ELF-1 (cell line): ENCODE measurements at places on chromosomes 4 and X.
A peak's percentile ranks its signal among the peaks of the same experiment; 100 is the strongest.

DNA sequence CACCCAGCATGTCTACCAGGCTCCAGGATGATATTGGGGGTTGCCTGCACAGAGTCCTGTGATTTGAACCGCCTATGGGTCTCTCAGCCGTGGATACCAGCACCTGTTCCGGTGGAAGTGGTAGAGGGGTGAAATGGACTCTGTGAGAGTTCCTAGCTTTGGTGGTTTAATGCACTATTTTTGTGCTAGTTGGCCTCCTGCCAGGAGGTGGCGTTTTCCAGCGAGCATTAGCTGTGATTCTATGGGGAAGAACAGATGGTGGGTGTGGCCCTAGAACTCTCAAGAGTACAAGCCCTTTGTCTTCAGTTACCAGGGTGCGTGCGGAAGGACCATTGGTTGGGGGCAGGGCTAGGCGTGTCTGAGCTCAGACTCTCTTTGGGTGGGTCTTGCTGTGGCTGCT, 316.9 kb upstream of the AMOT start:
- DNase-seq = peak; percentile 9

DNA sequence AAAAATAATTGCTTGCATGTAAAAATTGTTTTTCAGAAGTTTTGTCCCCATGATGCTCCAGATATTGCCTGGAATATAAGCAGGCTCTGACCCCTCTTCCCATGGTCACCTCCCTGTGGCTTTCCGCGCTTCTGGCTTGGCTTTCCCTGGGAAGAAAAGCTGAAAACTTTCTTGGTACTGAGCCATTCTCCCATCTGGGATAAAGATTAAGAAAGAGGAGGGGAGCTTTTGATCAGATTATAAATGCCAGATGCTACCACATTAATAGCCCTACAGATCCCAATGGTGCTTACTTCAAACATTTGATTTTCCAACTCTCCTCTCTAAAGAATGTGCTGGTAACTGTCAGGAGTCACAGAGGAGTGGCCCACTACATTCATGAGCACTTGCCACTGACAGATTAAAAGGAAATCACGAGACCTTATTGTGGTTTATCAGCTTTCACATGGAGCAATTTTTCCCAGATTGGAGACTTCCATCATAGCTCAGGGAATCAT, 54.4 kb upstream of the GAB1 start:
- no peak for DNase-seq

DNA sequence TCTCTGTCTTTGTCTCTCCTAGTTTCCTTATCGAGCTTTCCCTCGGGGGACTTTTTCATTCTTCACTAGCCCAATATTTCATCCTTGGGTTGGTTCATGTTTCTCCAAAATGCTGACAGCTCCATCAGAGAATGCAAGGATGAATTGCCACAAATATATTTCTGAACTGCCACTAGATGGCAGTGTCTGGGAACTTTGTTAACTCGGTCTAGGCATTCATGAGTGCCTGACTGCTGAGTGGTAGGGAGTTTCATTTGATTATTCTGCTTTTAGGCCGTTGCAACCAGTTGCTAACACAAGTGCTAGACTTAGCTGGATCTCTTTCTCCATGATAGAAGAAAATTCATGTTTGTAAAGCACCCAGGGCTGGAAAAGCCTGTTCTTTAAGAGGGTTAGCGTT, 73.5 kb upstream of the RAP2C start:
- peak; percentile 51 for DNase-seq

DNA sequence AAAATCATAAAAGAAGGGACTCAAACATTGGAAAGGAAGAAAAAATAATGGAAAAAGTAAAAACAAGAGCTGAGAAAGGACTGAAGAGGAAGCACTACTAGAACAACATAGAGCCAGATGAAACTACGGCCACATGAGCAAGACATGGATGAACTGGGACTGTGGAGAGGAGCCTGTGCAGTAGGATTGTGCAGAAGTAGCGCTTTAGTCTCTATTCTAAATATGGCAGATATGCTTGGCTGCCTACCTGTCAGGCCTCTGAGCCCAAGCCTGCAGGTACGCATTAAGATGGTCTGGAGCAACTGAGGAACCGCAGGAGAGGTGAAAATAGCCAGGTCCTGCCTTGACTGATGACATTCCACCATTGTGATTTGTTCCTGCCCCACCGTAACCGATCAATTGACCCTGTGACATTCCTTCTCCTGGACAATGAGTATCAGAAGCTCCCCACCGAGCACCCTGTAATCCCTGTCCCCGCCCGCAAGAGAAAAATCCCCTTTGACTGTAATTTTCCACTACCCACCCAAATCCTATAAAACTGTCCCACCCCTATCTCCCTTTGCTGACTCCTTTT, 154.3 kb downstream of the CAMK2D start:
- DNase-seq = peak; percentile 19
